Amygdala (tissue), 56 donors: ENCODE measurements at places on chromosomes 6 and 20.

DNA sequence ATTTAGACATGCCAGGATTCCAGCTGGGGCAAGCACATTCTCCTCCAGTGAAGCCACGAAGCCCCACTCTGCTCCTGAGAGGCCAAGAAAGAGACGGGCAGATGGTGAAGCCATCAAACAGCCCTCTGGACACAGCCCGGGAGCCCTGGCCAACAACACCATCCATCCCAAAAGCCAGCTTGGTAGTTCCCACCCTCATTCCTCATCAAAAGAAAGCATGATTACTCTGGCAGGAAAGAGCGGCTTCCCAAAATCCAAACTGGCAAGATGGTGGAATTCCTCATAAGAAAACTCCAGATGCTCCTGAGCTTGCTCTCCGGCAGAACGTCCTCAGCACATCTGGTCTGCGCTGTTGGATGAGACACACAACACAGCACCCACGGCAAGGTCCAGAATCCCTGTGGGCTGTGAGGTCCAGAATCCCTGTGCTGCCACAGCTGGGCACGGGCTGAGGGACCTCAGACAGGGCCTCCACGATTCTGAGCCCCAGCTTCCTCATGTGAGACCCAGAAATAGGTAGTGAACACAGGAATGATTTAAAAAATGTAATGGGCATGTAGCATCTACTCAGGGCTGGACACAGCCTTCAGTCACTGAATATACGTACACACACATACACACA, 52.6 kb downstream of the THBS2 start:
- no peak for DNase-seq

GRCh38 chr6:6729971-6730370, 141.5 kb downstream of the LY86 start:
- no peak for DNase-seq

DNA sequence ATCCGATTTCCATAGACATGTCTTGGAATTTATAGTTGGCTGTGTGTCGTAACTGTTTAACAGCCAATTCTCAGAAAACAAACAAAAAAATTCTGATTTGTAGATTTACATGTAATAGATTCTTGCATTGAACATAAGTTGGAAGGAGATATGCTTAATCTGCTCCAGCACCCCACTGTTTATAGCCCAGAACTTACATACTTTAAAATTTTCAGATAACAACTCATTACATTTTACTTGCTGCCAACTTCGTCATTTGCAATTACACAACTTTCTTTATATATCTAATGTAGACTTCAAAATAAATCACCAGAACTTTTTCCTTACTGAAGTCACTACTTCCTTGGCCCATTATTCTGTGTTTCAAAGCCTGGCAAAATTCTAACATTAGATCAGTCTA, 472.3 kb upstream of the EYS start:
- DNase-seq: no peak

DNA sequence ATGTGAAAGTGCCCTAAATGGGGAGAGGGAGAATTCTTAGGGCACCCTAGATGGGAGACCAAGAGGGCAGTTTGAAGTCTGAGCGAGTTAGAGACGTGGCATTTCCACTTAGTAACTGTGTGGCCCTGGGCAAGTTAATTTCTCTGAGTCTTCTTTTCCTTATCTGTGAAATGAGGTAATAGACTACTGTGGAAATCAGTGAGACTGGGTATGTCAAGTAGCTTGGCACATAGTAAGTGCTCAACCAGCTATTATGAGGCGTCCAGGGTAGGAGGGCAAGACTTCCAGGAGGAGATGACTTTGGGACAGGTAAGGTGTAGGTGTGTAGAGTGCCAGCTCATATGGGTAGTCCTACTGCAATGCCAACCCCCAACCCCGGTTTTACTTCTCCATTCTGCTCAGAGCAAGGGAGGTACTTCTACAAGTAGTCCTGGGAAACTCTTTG, 770 bp downstream of the KIF3B start:
- no peak for DNase-seq

- DNase-seq: no peak
These were observed 37.0 kb downstream of the SYTL3 start for GRCh38 chr6:158686791-158687381.

DNA sequence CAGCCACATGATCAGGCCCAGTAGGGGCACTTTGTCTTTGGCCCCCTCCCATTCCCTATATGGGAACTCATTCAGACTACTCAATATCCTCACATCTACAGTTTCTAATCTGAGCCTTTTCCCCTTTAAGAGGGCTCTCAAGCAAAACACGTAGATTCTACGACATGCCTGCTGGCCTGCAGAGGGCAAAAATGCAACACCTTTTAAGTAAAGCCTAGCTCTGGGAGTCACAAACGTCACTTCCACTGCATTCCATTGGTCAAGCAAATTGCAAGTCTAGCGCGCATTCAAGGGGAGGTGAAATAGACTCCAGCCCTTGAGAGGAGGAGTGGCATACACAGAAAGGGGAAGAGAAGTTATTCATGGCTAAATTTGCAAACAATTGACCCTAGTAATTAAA, 70.6 kb downstream of the CDC40 start:
- no peak for DNase-seq

GRCh38 chr6:33895296-33895695, 91.5 kb upstream of the MLN start:
- DNase-seq: no peak

DNA sequence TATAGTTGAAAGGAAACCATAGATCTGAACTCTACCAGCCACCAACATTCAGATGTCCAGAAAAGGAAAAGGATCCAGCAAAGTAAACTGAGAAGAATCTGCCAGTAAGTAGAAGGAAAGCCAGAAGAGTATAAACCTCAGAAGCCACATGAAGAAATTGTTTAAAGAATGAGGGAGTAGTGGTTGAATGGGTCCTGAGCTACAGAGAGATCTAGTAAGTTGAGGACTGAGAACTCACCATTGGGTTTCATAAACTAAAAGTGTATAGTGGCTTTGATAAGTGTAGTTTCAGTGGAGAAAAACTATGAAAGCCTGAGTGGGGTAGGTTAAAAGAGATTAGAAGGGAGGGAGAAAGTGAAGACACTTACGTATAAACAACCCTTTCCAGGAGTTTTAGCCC, 32.0 kb upstream of the SUMO4 start:
- no peak for DNase-seq

DNA sequence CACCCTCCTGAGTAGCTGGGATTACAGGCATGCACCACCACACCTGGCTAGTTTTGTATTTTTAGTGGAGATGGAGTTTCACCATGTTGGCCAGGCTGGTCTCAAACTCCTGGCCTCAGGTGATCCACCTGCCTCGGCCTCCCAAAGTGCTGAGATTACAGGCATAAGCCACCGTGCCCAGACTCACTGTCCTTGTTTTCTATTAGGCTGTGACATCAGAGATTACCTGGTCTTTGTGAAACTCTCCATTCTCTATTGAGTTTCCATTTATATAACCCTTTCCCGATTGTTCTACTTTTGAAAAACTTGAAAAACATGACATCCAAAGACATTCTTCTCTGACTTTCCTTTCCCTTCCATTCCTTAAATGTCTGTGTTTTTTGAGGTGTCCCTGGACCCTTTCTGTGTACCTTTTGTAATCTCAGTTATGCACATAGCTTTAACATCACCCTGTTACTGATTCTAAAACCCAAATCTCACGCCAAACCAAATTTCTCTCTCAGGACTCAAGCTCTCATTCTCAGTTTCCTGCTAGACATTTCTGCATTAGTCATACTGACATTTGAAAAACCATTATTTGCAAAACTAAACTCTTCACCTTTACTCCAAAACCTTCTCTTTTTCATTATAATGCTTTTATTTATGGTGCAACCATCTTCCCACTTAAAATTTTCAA, 137.0 kb downstream of the KHDC1L start:
- no peak for DNase-seq
